ENCODE measurements at places on chromosomes 7 and 10.

DNA sequence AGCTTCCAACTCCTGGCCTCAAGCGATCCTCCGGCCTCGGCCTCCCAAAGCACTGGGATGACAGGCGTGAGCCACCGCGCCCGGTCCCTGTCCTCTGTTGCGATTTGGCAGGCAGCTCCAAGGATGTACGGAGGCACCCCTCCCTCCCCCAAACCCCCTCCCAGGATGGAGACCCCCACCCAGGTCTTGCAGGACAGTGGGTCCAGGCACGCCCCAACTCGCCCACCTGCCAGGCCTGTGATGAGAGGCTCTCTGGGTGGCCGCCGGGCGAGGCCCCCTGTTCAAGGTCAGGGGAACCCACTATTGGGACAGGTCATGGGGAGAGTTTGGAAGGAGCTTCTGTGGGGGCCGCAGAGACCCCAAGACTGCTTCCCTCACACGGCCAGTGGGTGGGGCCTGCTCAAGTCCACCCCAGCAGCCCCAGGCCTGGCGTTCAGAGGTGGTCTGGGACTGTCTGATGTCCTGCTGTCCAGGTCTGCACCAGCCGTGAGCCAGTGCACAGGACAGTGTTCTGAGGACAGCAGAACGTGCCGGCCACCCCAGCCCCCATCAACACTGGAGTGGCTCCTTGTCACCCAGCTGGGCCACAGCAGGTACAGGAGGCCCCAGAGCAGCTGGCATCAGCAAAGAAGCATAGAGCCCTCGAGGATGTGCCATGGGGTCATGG lies 2.5 kb downstream of the ADAP1 start:
- no peak for DNase-seq

GRCh38 chr10:114694062-114694461 lies 36.0 kb upstream of the ABLIM1 start:
- no peak for DNase-seq

DNA sequence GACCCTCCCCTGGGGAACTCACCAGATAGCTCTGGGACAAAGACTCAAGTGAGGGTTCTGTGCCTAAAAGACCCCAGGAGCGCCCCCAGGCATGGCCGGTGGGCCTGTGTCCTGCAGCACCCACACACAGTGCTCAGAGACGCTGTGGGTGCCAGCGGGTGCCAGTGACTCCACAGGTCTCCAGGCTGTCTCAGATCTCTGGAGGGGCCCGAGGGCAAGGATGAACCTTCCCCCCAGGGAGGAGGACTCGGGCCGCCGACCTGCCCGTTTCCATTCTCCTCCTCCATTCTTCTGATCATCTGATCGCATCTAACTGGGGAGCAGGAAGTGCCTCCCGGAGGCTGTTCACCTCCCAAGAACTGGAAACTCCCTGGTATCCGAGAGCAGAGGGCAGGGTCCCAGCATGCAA lies 980 bp downstream of the ADAM8 start:
- no peak for DNase-seq

- DNase-seq: no peak
Observed at GRCh38 chr7:16712916-16713315, 40.6 kb upstream of the TSPAN13 start.

DNA sequence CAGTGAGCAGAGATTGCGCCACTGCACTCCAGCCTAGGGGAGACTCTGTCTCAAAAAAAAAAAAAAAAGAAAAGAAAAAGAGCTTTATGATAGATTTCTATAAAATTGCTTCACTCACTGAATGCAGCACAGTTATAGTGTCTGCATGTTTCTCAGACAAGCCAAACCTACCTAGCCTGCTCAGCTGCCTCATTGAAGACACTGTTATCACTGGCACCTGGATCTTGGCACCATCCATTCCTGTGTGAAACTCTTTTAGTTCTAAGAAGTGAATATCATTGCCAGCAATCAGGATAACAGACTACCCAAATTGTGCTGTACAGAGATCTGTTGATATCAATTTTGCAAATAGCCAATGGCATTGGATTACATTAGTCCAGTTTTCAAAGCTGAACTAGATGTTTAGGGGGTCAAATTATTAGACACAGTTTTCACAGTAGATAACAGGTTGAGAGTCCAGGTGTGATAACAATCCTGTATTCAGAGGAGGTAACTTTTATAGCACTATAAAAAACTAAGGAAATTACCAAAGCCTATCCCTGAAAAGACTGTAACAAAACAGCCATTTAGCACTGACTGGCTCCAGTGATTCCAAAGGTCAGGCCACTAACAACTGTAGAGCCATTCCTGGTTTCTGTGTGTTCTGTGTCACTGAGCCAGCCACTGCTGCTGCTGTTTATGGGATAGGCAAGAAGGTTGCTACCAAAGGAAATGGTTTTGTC lies 17.1 kb downstream of the PDSS1 start:
- no peak for DNase-seq

- DNase-seq: no peak
Observed at GRCh38 chr7:67637023-67637358, 640.4 kb downstream of the TYW1 start.

GRCh38 chr7:74289659-74290552 lies 699 bp downstream of the CLIP2 start:
- no peak for DNase-seq

DNA sequence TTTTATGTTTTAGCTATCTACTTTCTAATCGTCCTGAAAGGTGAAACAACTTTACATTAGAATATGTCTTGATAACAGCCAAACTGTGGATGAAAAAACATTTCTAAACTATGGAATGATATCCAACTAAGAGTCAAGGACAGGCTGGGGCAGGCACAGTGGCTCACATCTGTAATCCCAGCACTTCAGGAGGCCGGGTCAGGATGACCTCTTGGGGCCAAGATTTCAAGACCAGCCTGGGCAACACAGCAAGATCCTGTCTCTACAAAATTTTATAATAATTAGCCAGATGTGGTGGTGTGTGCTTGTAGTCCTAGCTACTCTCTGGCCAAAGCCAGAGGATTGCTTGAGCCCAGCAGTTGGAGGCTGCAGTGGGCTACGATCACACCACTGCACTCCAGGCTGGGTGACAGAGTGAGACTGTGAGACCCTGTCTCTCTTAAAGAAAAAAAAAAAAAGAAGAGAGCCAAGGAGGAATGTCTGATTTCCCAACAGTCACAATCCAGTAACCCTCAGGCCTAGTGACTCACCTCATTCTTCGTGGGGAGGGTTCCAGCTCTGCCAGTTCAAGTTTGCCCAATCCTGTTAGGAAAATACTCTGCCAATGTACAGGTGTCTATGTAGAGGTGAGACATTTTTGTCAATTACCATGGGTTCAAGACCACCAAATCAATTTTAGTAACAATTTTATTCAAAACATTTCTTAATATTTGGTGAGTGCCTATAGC lies 14.6 kb upstream of the FZD1 start:
- peak; percentile 64 for DNase-seq

GRCh38 chr7:141150465-141150864 lies 76.6 kb downstream of the TMEM178B start:
- no peak for DNase-seq

DNA sequence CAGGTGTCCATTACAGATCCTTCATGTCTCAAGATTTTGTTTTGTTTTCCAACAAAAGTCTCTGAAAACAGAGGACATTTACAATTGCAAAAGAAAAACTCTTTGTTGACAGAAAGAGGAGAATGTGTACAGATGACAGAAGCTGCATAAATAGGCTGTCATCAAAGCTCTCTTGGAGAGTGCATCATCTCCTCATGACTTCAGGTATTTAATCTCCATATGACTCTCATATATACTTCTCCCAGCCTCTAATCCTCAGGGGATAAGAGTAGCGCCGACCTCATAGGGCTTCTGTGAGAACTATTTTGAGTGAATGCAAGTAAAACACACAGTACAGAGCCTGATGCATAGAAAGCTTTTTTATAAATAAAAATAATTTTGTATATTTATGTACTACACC lies 48.1 kb upstream of the SEPTIN7 start:
- DNase-seq: no peak

DNA sequence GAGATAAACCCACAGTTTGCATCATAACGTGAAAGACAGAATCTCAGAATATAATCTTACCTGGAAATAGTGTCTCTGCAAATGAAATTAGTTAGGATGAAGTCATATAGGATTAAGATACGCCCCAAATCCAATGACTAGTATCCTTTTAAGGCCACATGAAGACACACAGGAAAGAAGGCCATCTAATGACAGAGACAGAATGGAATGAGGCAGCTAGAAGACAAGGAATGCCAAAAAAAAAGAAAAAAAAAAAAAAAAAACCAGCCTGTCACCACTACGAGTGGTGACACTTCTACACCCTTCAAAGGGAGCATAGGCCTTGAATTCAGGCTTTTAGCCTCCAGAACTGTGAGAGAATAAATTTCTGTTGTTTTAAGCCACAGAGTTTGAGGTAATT lies 82.9 kb downstream of the HYCC1 start:
- no peak for DNase-seq

GRCh38 chr10:970311-971149 lies 17.7 kb upstream of the GTPBP4 start:
- no peak for DNase-seq
